ENCODE measurements at places on chromosomes 3 and 15. TPM values are rescaled to one million over a fixed set of nuclear protein-coding genes. Genes with fewer than 3 reads are reported as not detected.

DNA sequence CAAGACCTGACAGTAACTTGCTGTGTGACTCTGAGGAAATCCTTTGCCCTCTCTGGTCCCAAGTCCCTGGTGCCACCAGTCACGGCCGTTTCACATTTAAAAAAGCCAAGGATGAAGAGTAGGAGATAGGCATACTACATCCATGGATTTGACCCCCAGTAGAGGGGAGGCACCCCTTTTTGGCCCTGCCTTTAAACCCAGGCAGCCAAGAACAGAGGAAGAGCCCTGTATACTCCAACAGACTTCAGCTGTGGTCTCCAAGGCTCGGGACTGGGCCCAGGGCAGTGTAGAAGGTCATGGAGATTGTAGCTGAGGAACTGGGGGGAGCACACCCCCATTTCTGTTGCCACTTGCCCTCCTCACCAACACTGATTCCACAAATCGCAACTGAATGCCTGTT, 3.7 kb downstream of the CAV3 start:
- H3K4me3 ChIP-seq, result no peak overlapping the region
- no peak for DNase-seq
- H3K27ac ChIP-seq, result no peak overlapping the region
- peaks cover 11% of the 10 kb centered on the region for H3K27me3 ChIP-seq
- H3K36me3 ChIP-seq, result no peaks in the 10 kb centered on the region
- H3K4me1 ChIP-seq, result peaks cover 3% of the 10 kb centered on the region

GRCh38 chr15:31157644-31158069, 56.1 kb upstream of the TRPM1 start:
- no peak for DNase-seq
- no peak overlapping the region for H3K27ac ChIP-seq
- H3K36me3 ChIP-seq, result no peaks in the 10 kb centered on the region
- H3K27me3 ChIP-seq, result peaks cover 2% of the 10 kb centered on the region
- no peak overlapping the region for H3K4me3 ChIP-seq

- no peak overlapping the region for H3K27ac ChIP-seq
- H3K27me3 ChIP-seq, result peaks cover 76% of the 10 kb centered on the region
- peak overlapping the region; percentile 2 for H3K4me3 ChIP-seq
- peaks cover 57% of the 10 kb centered on the region for H3K4me1 ChIP-seq
Measured at GRCh38 chr15:40927495-40927872, 1.7 kb upstream of the DLL4 start.

The FOXL2 gene
- not detected for total RNA-seq

Measured in activated CD8-positive, alpha-beta T cell treated with anti-CD3 and anti-CD28 coated beads, Interleukin-2, amount 10 ng/mL, durations not matched to agents 7 days and 5 days (primary cell).